C1 segment of cervical spinal cord (tissue), 14 donors: ENCODE measurements at places on chromosomes 6 and 20.

GRCh38 chr6:116004841-116005815 lies 55.6 kb downstream of the FRK start:
- DNase-seq: no peak

DNA sequence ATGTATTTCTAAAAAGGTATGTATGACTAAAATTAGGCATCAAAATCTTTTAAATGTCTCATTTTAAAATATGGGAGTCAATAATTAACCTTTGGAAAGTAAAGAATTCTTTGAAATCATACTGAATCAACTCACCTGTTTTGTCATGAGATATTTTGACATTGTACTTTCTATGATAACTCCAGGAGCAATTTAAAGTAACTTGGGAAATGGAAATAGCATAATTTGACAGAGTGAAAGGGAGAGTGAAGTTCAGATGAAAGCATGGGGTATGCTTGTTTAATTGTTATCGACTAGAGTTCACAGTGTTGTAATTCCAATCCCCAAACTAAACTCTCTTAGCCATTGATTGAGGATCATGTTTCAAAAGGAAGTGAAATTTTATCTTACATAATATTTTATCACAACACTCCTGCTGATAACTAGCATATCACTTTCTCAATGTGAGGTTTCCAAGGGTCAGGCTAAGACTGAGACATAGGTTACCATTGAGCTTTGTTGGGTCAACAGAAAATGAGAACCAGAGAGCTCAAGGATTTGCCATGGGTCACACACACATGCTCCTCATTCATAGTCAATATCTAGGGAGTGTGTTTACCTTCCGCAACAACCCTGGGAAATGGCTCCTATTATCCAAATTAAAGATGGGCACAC lies 2.3 kb downstream of the GSTA1 start:
- no peak for DNase-seq

- no peak for DNase-seq
These were observed 41.4 kb upstream of the TMX4 start for GRCh38 chr20:8060977-8061376.

DNA sequence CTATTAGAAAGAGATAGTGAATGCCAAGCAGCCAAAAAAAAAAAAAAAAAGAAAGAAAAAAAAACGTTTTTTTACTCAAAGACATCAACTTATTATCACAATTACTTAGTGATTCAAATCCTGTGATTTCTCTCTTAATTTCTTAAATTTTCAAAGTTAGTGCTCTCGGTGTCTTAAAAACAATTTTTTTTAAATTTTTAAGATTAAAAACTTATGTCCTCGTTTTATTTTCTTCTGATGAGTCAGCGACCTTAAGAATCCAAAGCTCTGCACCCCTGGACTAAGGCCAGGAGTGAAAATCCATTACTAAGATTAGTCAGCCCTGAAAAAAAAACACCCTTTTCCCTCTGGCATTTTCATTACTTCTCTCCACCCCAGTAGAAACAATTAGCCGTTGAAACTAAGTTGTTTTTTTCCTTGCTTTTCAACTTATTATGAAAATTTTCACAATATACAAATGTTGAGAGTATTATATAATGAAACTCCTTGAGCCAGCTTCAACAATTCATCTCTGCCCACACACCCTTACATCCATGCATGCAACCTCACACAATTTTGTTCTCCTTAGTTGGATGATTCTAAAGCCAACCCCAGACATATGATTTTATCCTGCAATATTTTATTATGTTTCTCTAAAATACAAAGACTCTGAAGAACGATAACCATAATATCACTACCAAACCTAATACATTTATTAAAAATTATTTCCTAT lies 85.6 kb upstream of the CARMIL1 start:
- DNase-seq: no peak

DNA sequence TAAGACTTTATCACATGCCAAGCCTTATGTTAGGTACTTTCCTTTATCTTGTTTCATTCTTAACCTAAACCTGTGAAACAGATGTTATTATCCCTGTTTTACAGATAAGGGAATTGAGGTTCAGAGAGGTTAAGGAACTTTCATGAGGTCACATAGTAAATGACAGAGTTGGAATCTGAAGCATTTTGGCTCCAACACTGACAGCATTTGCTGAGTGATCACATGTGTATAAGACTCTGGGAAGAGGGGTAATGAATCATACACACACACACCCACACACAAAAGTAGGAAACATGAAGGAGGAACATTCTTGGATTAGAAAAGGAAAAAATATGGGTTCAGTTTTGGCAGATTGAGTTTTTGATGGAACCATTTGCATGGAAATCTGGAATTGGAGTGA lies 212.5 kb downstream of the GJA1 start:
- no peak for DNase-seq

DNA sequence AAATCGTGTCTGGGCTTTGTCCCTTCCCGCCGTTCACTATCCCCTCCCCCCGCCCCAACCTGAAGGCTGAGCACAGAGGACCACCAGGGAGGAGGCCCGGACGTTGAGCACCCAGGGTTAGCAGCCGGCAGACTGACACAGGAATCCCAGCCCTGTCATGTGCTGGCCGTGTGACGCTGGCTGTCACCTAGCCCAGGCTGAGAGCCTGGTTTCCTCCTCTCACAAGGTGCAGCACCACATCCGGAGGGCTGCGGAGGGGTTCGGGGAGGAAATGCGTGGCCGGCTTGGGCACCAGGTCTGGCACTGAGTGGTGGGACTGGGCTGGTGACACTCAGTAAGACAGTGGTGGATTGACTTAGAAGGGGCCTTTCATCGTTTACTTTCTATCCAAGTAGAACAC lies 4.6 kb upstream of the LSM14B start:
- no peak for DNase-seq

DNA sequence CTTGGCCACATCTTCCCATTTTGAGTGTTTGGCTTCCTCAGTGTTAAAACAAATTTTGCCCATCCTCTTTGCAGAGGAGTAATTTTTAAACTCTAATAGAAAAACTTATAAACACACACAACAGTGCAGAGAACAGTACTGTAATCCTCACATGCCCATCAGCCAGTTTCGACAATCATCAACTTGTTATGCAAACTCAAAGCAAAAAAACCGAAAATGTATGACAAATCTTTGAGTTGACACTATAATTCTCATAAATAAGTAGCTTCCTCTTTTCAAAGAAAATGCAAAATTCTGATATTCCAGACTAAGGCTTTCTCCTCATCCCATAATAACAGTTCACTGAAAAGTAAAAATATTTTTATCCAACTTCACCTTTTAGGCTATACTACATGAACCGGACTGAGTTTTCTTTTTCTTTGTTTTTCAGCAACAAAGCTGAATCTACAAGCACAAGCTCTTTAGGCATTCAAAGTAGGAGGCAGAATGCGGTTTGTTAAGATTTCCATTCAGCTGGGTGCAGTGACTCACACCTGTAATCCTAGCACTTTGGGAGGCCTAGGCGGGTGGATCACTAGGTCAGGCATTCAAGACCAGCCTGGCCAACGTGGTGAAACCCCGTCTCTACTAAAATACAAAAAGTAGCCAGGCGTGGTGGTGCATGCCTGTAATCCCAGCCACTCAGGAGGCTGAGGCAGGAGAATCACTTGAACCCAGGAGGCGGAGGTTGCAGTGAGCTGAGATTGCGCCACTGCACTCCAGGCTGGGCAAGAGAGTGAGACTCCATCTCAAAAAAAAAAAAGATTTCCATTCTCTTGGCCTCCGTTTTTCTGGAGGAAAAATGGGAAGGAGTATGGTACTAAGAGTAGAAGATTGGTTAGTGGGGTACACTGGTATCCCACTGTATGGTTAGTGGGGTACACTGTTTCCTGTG lies 74.8 kb downstream of the GCNT2 start:
- DNase-seq: no peak
